ENCODE measurements at places on chromosomes 7 and 10.

GRCh38 chr7:106464651-106465050, 179.9 kb upstream of the NAMPT start:
- no peak for DNase-seq

DNA sequence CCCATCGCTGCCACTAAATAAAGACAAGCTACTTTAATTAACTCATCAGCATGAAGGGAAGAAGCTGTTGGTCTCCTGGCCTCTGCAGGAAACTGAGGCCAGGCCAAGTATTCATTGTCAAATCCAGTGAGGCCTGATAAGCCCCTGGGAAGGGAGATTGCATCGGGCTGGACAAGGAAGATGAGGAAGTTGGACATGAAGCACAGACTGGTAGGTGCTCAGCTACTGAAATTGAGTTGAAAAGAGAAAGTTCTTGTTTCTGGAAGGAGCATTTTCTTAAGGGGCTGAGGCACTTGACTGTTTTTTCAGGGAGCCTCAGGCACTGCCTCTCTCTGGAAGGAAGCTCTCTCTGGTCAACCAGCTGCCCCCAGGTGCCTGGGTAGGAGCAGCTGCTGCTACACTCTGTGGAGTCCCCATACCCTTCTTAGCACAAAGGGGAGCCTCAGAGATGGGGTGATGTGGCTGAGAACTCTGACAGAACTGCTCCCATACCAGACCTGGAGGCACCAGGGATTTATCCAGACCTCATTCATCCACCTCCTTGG, 90.3 kb upstream of the IKZF1 start:
- DNase-seq = no peak

GRCh38 chr10:12098966-12099365, 30.2 kb downstream of the DHTKD1 start:
- DNase-seq = no peak

- DNase-seq = no peak
Observed at GRCh38 chr7:498678-499641, 20.7 kb downstream of the PDGFA start.

- DNase-seq = no peak
Observed at GRCh38 chr7:29017713-29018112, 59.6 kb upstream of the TRIL start.

DNA sequence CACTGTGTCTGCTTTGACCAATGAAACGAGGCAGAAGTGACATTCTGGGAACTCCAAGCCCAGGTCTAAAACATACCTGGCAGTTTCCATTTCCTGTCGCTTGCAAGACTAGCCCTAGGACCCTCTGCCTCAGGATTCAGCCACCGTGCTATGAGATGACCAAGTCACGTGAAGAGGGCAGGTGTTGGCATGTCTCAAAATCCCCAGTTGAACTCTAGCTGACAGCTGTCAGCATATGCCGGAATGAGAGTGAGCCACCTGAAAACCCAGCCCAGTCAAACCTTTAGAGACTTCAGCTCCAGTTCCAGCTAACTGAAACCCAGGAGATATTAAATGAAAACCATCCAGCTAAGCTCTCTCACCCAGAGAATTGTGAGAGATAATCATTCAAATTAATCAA, 89.9 kb upstream of the PPP1R3A start:
- DNase-seq = no peak

DNA sequence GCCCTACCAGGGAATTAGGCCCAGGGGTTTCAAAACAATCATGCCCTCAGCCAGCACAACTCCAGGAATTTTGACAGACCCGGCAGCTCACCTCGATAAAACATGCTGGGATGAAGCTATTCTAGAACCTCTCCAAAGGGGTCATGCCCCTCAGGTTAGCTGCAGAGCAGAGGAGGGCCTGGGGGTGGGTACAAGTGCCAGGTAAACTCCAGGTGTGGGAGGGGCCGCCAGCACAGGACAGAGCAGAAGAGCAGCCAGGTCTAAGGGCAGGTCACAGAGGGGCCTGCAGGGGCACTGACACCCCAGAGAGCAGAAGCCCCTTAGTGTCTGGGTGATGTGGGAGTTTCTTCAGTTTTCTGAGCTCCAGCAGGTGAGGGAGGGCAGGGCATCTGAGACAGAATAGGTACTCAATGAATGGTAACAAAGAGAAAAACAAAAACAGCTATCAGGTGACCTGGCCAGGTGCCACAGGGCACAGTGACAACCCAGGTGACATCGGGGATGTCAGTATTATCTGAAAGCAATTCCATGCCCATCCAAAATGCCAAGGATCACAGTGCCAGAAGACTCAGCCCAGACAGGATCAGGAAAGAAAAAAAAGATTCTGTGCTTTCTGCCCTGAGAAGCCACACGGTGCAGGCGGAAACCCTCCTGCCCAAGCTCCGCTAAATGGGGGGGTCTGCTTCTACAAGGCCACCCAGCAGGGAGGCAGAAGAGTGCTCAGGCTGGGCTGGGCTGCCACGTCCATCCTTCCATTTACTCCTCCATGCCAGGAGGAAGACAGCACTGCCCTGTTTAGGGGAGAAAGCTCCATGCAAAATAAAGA, 104.5 kb downstream of the TNS3 start:
- no peak for DNase-seq

GRCh38 chr10:12501841-12502525, 152.6 kb downstream of the CAMK1D start:
- DNase-seq = no peak

DNA sequence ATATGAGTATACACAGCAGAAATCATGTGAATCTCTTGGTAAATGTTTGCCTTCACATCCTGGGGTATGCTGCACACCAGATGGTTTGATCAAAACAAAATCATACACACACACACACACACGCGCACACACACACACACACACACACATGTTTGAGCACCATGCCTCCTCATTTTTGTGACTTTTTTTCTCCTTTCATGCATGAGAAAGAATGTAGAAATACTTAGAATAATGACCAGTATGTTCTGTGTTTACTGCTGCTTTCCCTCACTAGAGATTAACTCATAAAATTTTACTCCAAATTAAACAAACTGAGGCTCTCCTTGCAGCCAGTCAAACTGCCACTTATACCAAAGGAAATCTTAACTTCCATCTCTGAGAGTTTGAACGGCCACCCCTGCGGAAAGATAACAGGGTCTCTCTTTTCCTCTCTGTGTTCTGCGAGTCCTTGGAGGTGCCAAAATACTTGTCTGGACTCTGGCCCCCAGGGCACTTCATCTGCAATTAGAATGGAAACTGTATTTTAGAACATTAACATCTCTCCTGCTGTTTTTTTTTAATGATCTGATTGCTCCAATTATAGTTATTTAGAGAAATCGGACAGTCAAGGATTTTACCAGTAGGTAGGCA, 320.8 kb upstream of the NFE2L3 start:
- DNase-seq = no peak

- no peak for DNase-seq
Observed at GRCh38 chr7:74302745-74303221, 13.6 kb downstream of the CLIP2 start.

DNA sequence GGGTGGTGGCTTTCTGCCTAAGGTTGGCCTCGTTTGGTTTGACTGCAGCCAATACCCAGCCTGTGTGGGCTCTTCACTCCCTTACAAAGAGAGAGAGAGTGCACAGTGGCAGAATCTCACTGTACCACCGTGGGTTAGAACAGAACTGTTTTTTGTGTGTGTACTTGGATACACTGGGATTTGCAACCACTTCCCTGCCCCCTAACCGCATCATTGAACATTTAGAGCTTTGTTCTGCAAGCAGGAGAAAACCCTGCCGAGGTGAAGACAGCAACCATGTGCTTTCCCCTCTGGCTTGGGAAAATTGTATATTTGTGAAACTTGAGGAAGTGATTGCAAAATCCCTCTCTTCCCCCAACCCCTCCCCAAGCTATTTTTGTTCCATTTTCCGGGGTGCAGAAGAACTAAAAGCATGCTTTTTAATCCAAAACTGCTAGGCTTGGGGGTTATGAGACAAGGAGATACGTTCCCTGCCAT, 201.2 kb downstream of the TCF7L2 start:
- no peak for DNase-seq

DNA sequence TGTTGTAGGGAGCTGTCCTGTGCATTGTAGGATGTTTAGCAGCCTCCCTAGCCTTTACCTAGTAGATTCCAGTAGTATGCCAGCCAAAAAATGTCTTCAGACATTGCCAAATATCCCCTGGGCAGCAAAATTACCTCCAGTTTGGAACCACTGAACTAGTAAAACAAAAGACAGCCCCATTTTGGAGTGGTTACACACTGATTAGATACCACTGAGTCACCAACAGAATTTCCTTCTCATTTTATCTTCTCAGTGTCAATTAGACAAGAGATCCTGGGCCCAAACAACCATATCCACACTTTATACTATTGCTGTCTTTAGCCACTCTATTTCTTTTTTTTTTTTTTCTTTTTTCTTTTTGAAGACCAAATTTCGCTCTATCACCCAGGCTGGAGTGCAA, 3.5 kb upstream of the CCDC6 start:
- no peak for DNase-seq

GRCh38 chr7:24978843-24979469, 1.0 kb downstream of the OSBPL3 start:
- no peak for DNase-seq

DNA sequence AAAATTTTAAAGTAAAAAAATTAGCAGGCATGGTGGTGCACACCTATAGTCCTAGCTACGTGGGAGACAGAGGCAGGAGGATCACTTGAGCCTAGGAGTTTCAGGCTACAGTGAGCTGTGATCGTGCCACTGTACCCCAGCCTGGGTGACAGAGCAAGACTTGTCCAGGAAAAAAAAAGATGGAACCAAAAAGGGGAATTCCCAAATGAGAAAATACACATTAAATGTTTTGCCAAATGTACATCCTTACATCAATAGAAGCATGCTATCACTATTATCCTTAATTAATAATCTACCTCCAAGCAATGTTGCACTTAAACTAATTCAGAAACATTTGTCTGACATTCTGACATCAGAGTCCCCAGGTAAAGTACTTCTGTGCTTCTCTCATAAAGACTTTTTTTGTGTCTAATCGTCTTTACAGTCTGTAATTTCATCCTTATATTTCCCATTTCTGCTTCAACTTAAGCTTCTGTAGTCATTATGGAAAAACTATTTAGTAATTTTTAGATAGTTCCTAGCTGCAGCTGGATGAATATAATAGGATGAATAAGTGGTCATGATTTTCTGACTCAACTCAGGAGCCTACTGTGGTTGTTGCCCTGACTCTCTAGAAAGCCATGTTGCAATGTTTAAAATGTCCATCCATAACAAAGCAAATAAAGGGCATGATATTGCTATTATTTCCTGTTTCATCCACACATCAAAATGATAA, 57.7 kb downstream of the MYPN start:
- DNase-seq = no peak

DNA sequence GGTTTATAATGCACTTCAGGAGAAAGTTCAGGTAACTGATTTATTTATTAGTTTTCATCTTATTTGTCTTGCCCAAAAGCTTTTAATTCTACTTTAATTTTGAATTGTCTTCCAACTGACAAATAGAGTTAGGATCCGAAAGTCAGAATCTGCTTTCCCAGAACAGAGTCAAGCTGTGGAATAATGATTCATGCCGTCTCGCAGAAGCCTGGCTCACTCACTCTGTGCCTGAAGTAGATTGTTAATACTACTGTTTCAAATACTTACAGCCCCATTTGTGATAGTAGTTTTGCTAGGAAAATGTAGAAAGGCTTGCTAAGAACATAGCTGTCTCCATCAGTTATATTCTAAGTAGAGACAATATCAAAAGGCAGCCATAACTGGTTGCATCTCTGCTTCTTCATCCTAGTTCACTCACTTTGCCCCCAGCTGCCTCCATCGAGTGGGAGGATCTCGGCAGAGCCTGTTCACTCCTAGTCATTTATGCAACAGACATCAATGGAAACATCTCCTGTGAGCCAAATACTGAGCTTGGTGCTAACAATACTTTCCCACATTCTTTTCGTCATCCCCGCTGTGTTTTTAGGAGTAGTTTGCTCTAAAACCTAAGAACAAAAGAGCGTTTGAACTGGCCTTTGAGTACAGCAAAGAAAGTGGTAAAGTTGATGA, 28.0 kb downstream of the ABRAXAS2 start:
- DNase-seq = no peak

DNA sequence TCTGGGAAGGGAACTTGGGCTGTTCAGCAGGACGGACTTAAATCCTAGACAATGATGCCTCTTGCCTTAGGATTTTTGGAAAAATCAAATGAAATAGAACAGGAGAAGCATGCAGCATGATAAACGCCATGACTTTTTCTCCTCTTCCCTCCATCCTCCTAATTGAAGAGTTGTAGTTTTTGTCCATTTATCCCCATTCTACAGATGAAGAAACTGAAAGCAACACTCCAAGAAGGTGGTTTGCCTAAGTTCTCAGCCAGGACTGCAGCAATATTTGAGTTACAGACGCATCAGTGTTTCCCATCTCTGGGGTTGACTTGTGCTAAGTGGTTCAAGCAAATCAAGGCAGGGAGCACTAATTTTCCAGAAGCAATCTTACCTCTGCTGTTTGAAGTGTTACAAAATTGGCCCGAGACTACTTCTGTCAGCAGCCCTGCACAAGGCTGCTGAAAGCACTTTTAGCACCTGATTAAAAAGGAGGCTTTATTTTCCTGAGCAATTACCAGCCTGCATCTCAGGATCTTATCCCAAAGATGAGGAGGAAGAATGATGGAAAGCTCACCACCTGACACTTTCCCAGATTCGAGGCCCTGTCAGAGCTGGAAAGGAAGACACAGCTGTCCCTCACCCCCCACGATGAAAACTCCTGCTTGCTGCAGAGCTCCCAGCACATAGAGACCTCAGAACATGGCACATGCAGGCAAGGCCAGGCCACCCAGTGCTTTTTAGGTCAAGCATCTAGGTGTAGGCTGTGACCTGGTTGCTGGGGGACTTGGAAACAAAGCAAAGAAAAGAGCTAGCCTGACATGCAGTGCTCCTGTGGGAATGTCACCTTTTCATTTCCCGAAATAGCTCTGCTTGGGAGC, 19.7 kb upstream of the C10orf71 start:
- no peak for DNase-seq

DNA sequence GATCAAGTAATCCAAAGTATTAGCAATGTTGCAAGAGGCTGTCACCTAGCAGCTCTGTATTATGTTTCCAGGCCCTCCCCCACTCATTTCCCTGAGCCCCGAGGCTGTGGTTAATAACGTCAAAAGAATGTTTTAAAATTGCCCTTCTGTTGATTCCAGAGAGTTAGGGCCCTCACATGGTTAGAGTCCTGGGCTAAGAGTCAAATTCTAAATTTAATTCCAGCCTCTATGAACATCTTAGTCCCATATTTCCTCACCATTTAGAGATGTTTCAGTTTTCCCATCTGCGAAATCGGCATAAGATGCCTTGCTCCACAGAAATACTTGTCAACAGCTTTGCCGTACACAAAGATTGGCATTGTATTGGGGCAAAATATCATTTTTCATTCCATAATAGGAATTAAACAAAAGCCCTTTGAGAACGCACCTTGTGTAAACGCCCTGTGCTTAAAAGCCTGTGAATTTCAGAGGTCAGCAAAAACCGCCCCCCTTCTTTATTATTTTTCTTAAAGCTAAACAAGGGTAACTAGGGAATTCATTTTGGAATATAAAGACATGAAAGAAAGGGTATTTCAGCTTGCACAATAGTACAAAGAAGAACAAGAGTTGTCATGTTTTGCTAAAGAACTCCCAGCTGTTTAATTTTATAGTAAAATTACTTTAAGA, 135.8 kb downstream of the ARID5B start:
- no peak for DNase-seq
